Bone marrow (tissue), 2 donors: ENCODE measurements at places on chromosomes 4 and X.

- no peak for DNase-seq
Measured at GRCh38 chrX:119503484-119503861, 35.2 kb downstream of the SLC25A5 start.

DNA sequence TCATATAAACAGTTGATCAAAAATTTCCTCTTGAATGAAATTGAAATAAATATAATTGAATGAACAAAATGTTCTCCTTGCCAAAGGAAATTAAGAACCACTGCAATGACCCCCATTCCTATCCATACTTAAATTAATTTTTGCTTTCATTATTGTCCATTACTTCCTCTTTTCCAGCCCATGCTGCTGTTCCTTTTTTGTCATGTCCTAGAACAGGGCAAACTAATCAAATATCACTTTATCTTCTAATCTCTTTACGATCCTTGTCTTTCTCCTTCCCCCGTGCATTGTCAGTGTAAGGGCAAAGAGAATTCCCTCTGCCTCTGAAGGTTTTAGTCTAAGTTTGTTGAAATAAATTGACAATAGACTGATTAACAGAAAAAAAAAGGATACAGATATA is 203.0 kb downstream of the CENPC start:
- peak; percentile 1 for DNase-seq

- DNase-seq = no peak
Measured at GRCh38 chr4:109848501-109848900, 594 bp downstream of the LRIT3 start.

GRCh38 chrX:13888284-13888683 is 71.4 kb upstream of the GPM6B start:
- DNase-seq = no peak

- no peak for DNase-seq
Measured at GRCh38 chr4:62018537-62018936, 818.4 kb downstream of the ADGRL3 start.

DNA sequence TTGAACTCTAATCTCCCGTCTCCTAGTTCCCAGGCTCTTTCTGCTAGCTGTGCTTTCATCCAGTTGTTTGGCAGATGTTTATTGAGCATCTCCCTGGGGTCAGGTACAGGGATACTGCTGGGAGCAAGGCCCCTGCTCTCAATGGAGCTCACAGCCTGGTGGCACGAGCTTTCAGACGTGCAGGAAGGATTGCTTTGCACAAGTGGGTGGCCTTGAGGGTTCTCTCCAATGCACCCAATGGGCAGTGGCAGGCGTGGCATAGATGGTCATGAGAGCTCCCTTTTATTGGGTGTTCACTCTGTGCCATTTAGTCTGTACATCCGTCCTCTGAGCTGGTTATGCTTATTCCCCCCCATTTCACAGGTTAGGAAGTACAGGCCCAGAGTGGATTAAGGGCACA is 235.2 kb downstream of the EVC2 start:
- no peak for DNase-seq

- DNase-seq = no peak
Measured at GRCh38 chr4:124095621-124096020, 616.9 kb downstream of the ANKRD50 start.

GRCh38 chrX:39605183-39605582 is 492.6 kb downstream of the BCOR start:
- no peak for DNase-seq

DNA sequence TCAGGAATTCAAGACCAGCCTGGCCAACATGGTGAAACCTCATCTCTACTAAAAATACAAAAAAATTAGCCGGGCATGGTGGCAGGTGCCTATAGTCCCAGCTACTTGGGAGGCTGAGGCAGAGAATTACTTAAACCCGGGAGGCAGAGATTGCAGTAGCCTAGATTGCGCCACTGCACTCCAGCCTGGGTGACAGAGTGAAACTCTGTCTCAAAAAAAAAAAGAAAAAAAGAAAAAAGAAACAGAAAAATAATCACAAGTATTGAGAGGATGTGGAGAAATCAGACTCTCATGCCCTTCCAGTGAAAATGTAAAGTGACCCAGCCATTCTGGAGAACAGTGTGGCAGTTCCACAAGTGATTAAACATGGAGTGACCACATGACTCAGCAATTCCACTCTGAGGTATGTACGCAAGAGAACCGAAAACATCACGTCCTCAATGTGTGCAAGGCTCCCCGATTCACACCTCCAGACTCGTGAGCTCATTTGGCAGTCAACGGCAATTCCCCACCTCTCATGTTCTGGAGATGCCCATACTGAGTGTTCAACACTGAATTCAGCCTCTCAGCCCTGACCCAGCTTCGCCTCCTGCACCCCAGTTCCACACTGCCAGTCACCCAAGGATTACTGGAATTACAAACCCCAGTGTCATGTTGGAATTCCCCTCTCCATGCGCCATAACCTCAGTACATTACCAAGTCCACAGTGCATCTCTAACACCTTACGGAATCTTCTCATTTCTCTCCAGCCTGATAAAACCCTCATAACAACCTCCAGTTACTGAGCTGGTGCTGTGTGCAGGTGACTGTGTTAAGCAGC is 21.1 kb downstream of the ACOX3 start:
- DNase-seq = no peak

DNA sequence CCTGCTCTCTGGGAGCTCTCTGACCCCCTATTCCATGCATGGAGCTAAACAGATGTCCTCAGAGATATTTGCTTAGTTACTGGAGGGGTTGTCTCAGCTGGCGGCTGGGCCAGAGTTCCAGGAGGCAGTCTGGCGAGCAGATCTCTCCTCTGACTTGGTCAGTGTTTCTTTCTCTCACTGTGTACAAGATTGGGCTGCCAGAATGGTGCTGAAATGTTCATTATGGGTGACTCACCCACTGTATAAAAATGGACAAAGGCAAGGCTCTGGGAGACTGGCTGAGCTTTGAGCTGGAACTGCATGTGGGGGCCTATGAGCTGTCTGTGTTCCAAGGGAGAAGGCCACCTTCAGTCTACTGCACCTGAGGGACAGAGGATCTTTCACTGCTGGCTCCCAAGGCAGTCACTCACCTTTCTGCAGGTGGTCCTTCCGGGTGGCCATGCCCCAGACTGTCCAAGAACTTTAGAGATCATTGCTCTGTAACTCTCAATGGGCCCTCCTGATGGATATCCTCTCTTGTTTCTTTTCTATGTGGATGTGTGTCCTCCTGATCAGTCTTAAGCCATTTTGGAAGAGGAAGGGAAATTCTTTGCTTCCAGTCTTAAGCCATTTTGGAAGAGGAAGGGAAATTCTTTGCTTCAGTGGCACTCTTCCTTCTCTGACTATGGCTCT is 88.2 kb downstream of the CFAP299 start:
- DNase-seq = no peak

DNA sequence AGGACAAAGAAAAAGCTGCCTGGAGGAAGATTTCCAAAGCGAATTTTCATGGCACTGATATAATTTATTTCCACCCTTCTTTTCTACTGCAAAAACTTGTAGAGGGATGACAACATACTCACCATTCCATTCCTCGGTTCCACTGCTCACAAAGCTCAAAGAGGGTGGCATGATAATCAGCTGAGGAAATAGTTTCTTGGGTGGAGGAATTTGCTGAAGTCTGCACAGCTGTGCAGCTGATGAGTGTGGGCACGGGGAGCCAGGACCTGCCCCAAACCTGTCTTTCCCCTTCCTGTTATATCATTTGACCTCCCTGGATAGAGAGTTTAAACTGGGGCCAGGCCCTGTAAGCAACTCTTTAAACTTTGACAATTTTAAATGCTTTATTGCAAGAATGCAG is 160.6 kb downstream of the PACRGL start:
- no peak for DNase-seq

- no peak for DNase-seq
Measured at GRCh38 chrX:703466-703865, 72.9 kb downstream of the SHOX start.

DNA sequence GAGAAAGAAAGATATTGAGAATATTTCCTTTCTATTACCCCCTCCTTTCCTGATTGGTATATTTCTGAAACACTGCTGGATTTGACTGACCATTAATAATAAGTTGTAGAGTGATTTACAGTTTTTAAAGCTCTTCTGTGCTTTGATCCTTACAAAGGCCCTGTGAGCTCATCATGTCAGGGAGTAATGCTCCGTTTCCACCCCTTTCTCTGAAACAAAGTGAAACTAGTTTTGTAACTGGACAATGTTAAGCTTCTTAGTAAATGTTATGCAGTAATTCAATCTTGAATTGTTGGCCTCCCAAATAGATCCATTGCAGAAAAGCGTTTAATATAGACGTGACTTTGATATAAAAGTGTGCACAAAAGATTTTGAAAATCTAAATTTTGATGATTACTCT is 190.1 kb upstream of the GNPDA2 start:
- DNase-seq = no peak

DNA sequence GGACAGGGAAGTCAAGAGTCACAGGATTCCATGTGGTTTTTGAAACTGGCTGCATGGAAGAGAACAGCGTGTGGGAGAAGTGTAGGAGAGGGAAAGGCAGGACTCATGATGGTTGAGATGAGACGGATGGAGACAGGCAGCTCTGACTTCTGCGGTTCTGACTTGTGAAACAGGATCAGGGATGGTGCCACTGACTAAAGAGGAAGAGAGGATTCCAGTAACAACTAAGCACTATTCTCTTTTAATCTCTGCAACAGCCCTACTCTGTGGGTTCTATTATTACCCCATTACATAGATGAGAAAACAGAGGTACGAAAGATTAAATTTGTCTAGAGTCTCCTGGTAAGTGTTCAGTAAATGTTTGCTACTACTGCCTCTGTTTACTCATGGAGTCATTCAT is 156.3 kb downstream of the CBR4 start:
- DNase-seq = no peak

DNA sequence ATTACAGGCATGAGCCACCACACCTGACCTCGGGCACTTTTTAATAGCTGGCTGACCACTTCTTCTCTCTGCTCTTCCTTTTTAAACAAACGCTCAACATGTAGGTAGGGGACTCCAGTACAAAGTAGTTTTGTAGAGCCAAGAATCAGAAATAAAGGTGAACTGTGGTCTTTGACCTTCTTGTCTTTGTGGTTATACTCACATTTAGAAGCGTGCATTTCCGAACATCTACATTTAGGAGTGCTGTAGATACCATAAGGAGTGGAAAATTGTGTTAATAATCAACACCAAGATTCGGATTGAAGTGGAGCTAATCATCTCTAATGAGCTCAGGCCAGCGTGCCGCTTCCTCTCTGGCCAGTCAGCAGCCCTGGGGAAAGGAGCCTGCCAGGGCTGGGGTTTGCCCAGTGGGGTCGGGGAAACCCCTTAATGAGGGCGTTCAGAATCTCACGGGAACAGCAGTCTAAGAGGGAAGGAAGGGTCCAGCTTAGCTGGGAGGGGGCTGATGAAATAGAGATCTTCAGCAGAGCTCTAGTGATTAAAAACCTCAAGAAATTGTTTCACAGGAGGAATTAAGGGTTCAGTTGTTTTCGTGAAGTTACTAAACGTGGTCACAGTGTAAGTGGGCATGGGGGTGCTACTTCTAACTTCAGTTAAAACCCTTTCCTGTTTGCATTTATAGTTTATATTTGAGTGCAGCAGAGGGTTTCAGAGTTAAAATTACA is 81.2 kb downstream of the GAB1 start:
- no peak for DNase-seq

GRCh38 chr4:169209388-169209883 is 61.3 kb downstream of the SH3RF1 start:
- DNase-seq = no peak

DNA sequence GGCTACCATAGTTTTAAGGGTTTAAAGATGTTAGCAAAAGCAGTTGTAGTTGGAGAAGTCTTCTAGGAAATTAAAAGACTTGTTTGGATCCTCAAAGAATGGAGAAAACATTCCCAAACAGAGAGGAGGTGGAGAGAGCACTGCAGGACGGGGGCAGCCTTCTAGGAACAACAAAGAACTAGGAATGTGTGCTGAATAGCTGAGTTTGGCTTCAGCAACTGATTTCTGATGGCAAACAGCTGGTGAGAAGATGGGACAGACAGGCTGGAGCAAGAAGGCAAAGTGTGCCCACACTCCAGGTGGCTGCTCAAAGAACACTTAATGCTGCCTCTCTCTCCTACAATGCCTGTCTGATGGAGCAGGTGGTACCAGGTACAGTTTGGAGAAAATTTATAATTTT is 1331.1 kb downstream of the ADGRL3 start:
- no peak for DNase-seq

- DNase-seq = no peak
Measured at GRCh38 chr4:74464291-74464690, 19.4 kb downstream of the AREG start.

GRCh38 chr4:111323496-111323895 is 700.6 kb upstream of the PITX2 start:
- DNase-seq = no peak

DNA sequence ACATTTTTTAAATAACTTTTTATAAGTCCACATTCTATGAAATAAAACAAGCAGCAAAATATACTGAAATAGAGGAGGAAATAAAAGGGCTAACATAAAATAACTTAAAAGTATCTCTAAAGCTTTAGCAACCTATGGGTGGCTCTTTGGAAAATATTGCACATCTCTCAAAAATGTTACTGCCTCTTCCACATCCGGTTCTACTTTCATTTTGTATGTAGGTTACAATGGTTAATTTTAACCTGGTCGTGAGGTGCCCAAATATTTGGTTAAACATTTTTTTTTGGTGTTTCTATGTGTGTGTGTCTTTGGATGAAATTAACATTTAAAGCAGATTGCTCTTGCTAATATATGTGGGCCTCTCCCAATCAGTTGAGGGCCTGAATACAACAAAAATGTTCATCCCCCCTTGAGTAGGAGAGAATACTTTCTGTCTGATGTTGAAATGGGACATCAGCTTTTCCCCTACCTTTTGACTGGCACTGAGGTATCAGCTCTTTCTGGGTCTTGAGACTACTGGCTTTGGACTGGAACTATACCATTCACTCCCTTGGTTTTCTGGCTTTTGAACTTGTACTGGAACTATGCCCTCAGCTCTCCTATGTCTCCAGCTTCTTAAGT is 353.0 kb downstream of the ADAM29 start:
- no peak for DNase-seq

DNA sequence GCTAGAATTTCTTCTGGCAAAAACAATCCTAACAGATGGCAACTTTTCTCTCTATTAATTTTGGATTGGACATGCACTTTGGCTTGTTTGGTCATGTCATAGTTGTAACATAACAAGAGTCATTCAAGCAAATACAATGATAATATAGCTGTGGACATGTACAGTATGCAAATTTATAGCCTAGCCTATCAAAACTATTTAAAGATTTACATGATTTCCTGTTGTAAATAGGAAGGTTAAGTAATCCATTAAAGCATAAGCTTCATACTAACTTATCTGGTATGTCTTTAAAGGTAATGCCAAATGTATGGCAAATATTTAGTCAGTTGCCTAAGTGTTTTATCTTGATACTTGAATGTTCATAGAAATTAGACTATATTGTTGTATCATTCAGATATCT is 45.3 kb downstream of the RPA4 start:
- no peak for DNase-seq

GRCh38 chrX:112874175-112874574 is 33.5 kb upstream of the AMOT start:
- no peak for DNase-seq

- no peak for DNase-seq
Measured at GRCh38 chrX:38577738-38578137, 16.4 kb downstream of the TSPAN7 start.
